ENCODE measurements at places on chromosomes 11 and 22. TPM values are rescaled to one million over a fixed set of nuclear protein-coding genes. Genes with fewer than 3 reads are reported as not detected.
A peak's percentile ranks its signal among the peaks of the same experiment; 100 is the strongest.

Gene GSTT2B
- total RNA-seq = 7.2 TPM

Gene CASP5
- not detected for total RNA-seq

Gene SYT12
- 3.1 TPM for total RNA-seq

Gene MRPL23
- total RNA-seq = 28.6 TPM

Gene MYO7A
- 7.0 TPM for total RNA-seq

- DNase-seq = no peak
These were observed 5.0 kb downstream of the SHANK3 start for GRCh38 chr22:50677493-50678217.

- peak; percentile 69 for DNase-seq
These were observed 4.5 kb downstream of the TMEM134 start for GRCh38 chr11:67464411-67465188.

GRCh38 chr11:5368502-5369043 lies 15.0 kb upstream of the OR51M1 start:
- peak; percentile 44 for DNase-seq

DNA sequence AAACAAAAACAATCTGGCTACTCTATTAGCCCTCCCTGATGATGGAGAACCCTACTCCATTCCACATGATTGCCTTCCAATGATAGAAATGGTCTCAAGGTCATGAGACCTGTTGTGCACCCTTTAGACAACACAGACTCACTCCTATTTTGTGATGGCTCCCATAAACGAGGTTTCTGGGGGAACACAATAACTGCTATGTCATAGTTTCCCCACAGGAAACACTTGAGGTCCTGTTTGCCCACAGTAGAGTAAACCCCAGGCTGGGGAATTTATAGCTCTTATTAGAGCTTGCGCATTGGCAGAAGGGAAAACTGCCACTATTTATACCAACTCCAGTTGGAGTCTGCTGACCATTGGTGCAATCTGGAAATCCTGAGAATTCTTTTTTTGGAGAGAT lies 28.7 kb downstream of the MIF start:
- DNase-seq = no peak

- no peak for DNase-seq
These were observed 7.3 kb downstream of the PAX6 start for GRCh38 chr11:31803813-31804311.

DNA sequence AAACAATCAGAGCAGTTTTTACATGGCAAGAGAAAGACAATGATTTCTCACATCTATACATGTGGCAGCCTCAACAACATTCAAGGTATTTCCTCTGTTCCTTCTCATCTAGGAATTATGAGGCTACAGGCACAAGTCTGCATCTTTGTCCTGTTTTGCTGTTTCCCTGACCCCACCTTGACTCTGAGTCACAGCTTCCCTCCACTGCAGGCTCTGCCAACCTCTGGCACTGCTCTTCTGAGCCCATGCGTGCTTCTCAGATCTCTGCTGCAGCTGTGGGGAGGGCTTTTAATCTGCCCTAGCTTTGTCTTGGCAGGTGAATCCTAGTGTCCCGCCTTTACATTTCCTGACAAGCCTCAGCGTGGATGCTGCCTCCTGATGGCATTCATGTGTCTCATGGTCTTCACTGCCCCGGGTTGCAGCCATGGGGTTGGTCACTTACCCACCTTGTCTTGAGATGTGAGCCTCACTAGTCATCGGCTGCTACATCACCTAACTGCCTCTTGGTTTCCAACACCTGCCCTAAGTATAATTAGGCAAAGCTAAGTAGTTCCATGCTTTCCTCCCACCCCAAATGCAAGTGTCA lies 578.5 kb downstream of the TBC1D22A start:
- DNase-seq = no peak

GRCh38 chr11:126997196-126997595 lies 3.4 kb downstream of the KIRREL3 start:
- DNase-seq = no peak

GRCh38 chr11:68704887-68705286 lies 20.5 kb downstream of the GAL start:
- DNase-seq = peak; percentile 18

DNA sequence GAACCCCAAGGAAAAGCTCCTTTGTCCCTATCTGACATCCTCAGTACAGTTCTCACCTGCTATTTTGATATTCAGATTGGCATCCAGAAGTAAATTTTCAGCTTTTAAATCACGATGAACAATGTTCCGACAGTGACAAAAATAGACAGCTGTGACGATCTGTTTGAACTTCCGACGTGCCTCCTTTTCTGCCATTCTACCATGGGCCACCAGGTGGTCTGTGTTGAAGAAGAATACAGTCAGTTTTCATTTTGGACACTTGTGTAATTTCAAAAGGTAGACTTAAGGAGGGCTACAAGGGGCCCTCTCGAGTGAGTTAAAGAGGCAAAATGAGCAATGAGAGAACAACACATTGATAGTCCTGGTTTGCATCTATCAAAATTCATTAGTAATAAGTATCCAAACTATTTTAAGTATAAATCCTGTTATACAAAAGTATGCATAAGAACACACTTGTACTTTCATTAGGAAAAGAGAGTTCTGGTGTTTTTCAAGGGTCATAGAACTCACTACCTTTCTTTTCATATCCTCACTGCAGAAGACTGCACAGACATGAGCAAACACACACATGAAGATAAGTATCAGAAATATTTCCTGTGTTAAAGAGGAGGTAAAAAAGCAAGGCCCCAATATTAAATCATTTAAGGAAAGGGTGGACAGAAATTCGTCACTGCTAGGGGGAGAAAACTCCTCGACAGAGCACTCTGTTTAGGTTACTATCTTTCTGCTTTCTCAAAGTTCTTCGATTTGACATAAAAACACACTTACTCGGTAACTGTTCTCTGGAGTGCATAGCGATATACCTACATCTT lies 89.9 kb upstream of the APOA1 start:
- peak; percentile 5 for DNase-seq

GRCh38 chr11:30717641-30718040 lies 131.5 kb upstream of the MPPED2 start:
- DNase-seq = no peak

GRCh38 chr22:38758276-38758945 lies 2.6 kb upstream of the SUN2 start:
- DNase-seq = no peak

DNA sequence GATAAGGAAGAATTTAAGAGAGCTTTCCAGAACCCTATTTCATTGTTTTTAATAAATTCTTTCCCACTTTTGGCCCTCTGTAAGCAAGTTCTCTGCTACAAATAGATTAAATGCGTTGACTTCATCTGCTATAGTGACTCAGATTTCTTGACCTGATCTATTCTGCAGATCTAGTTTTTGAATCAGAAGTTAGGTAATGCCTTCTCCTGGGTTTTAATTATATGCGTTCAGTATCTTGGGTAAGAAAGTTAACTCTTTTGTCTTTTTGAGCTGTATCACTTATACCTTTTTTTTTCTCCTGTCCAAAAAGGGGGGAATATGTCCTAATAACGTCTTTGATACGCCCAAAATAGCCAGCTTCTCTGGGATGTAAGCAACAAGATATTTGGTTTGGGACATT lies 2.4 kb upstream of the HEPHL1 start:
- DNase-seq = no peak

DNA sequence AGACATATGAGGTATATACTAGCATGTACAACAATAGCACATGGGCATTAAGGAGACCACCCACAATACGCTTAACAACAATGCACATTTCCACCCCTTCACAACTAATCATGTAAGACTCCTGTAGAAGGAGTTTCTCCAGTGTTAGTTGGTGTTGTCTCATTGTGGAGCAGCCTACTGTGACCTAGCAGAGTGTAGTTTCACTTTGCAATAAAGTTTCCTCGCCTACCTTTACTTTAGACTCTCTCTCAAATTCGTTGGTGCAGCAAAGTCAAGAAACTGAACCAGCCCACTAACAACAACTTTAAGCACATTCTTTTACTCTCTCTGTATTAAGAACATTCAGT lies 863.6 kb downstream of the FAM181B start:
- DNase-seq = no peak

GRCh38 chr11:110478410-110478809 lies 48.7 kb downstream of the FDX1 start:
- no peak for DNase-seq

- peak; percentile 76 for DNase-seq
These were observed 20.6 kb upstream of the PLEKHB1 start for GRCh38 chr11:73625696-73626318.

DNA sequence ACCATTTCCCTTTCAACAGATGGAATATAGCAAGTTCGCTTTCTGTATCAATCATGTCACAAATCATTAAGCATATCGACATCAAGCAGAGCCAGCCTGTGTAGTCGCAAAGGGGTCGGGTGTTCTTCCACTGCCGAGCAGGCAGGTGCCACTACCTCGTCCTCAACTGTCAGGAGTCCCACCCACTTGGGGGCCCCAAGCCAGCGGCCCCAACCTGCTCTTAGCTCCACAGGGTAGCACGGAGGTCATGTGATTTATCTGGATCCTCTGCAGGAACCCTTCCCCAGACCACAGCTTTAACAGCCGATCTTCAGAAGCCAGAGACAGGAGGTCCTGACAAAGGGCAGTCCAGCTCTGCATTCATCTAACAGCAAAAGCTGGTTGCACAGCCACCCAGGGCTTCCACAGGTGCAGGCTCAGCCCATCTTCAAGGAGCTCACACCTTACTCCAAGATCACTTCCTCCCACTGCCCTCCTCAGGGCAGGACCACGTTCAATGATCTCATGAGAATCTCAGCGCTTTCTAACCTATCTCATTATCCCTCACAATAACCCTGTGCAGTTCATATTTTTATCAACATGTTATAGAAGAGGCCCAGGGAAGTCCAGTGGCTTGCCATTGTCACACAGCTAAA lies 110.2 kb downstream of the TRIM29 start:
- DNase-seq = no peak

GRCh38 chr11:9787260-9787659 lies 123.4 kb downstream of the SWAP70 start:
- DNase-seq = no peak

DNA sequence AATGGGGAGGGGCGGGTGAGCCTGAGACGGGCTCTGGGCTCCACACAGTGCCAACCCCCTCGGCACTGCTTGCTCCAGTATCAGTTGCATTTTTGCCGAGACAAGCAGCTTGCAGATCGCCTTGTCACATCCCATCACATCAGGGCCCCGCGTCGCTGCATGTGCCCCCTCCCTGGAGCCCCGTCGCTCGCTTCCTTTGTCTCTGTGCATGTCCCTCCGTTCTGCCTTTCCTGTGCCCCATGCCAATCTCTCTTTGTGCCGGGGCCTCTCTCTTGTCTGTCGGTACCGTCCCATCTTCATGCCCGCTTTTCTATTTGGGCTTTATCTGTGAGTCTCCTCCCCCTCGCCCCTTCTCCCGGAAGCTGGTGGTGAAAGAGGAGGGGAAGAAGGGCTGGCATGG lies 202.2 kb downstream of the CEP164 start:
- DNase-seq = no peak

GRCh38 chr22:30694171-30694639 lies 469 bp upstream of the OSBP2 start:
- DNase-seq = peak; percentile 11

GRCh38 chr11:102783720-102784119 lies 3.3 kb upstream of the MMP10 start:
- DNase-seq = no peak

DNA sequence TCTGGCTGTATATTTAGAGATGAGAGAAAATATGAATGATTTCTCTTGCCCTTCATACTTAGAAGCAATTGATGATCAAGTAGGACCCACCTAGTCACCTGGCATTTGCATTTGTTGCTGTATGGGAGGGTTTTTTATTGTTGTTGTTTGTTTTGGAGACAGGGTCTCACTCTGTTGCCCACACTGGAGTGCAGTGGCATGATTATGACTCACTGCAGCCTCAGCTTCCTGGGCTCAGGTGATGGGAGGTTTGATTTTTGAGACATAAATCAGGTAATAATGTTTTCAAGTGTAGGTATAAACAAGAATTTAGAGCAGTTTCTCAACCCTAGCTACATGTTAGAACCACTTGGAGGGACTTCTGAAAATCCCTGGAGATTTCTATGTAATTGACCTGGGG lies 63.0 kb downstream of the TNRC6B start:
- DNase-seq = no peak

GRCh38 chr11:88507771-88508417 lies 170.4 kb upstream of the CTSC start:
- DNase-seq = no peak

GRCh38 chr22:39350757-39351688 lies 1.2 kb downstream of the SYNGR1 start:
- no peak for DNase-seq

DNA sequence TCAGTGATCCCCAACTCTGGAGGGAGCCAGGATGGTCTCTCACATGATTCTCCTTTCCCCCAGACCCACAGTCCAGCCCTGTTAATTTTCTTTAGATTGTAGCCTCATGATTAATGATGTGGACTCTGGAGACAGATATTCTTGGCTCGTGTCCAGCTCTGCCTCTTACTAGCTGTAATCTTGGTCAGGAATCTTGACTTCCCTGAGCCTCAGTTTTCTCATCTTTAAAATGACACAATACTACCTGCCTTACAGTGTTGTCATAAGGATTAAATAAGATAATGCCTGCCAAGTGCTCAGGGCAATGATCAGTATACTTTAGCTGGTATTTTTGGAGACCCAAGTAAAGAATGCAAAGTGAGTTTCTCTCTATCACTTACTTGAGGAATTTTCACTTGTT lies 60.0 kb downstream of the SPECC1L start:
- no peak for DNase-seq

DNA sequence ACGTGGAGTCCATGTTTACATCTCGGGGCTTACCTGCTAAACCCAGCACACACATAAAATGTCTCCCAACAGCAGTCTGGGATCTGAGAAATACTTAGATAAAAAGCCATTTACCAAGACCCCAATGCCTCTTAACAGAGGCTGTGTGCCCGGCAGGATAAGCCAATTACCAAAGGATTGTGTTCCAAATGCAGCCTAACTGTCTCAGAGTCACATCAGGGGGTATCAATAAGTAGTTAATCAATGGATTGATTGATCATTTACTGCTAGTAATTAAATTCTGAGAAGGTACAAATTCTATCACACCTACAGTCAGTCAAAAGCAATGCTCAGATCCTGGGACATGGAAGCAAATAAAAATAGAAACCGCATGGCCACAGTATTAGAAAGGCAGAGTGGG lies 125.6 kb downstream of the DSCAML1 start:
- DNase-seq = no peak

GRCh38 chr11:62471603-62472002 lies 52.8 kb downstream of the SCGB1A1 start:
- DNase-seq = no peak

GRCh38 chr11:118650366-118650765 lies 29.1 kb downstream of the TREH start:
- no peak for DNase-seq

GRCh38 chr11:44992774-44993173 lies 42.1 kb upstream of the TP53I11 start:
- DNase-seq = no peak

Data from umbilical cord (tissue), 2 donors.